ENCODE measurements at places on chromosomes 12 and 14.
A peak's percentile ranks its signal among the peaks of the same experiment; 100 is the strongest.

- DNase-seq, result no peak
These were observed 138.2 kb upstream of the PWP1 start for GRCh38 chr12:107547389-107547788.

GRCh38 chr12:41418586-41418985 lies 230.5 kb downstream of the PDZRN4 start:
- DNase-seq, result no peak

- DNase-seq, result no peak
These were observed 34.1 kb upstream of the TUBA1C start for GRCh38 chr12:49230805-49231194.

- DNase-seq, result no peak
These were observed 91.4 kb downstream of the DRAM1 start for GRCh38 chr12:101968770-101969169.

- no peak for DNase-seq
These were observed 319.2 kb downstream of the DPF3 start for GRCh38 chr14:72574715-72575114.

DNA sequence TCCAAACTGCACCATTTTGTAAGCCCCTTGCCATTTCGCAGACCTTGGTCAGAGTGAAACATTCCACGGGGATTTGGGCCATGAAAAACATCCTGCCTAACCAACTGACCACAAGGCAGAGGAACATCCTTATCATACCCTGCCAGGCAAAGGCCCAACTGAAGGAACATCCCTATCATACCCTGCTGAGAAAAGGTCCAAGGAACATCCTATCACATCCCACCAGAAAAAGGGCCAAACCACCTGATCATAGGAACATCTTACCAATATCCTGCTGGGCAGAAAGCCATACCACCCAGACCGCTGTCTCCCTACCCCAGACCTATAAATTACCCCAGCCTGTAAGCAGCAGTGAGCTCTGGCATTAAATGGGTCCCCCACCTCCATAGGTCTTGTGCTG lies 19.4 kb upstream of the LRRC9 start:
- DNase-seq, result no peak

DNA sequence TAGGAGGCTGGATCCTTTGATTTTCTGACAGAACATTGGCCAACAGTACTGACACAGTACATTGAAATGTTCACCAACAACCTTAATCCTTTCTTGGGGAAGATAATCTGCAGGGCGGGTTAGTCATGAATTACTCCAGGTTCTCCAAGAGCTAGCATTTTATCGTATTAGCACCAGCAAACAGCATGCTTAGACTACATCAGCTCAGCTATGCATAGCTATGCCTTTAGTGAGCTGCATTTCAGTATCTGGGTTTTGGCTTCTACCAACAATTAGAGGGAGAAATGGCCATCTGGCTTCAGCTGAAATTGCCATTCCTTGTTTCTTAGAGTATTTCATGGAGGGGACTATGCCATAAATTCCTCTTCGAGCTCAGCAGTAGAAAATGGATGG lies 33.8 kb downstream of the SAMD4A start:
- DNase-seq, result no peak

DNA sequence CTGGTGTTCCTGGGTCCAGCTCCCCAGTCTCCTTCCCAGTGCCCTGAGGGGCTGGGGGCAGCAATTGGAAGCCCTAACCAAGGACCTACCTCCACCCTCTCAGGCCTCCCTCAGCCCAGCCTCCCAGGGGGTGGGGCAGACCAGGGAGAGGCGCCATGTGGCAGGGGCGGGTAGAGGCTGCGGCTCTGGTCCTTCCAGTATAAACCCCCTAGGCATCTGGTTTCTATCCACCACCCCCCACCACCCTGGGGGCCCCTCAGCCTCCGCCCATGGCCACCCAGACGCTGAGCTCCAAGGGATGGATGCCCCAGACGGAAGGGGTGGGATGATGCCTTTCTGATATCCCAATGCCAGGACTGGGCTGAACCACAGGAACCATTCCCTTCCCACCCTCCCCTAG lies 2.8 kb upstream of the SP7 start:
- no peak for DNase-seq

GRCh38 chr14:103546652-103547454 lies 15.6 kb downstream of the BAG5 start:
- peak; percentile 40 for DNase-seq

GRCh38 chr12:56037161-56037560 lies 4.6 kb upstream of the RPS26 start:
- no peak for DNase-seq

GRCh38 chr14:70655110-70655826 lies 13.6 kb downstream of the TTC9 start:
- DNase-seq, result peak; percentile 19

- no peak for DNase-seq
These were observed 669.0 kb upstream of the FOXG1 start for GRCh38 chr14:28097585-28097984.

DNA sequence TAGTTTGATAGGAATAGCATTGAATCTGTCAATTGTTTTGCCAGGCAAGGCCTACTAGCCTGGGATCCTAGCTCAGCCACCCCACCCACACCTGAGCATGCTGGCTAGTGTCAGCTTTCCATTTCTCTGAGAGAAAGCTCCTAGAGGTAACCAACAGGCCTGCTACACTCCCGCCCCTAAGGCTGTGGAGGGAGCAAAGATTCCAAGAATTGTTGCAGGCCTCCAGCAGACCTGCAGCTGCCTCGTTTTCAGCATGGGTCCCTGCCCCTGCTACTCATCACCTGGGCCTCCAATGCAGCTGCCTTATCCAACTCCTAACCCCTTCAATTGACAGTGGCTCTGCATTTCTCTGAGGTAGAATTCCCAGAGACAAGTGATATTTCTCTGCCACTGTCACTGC lies 852.4 kb upstream of the MDGA2 start:
- no peak for DNase-seq

- DNase-seq, result no peak
These were observed 43.7 kb downstream of the HSPB8 start for GRCh38 chr12:119222222-119222951.

DNA sequence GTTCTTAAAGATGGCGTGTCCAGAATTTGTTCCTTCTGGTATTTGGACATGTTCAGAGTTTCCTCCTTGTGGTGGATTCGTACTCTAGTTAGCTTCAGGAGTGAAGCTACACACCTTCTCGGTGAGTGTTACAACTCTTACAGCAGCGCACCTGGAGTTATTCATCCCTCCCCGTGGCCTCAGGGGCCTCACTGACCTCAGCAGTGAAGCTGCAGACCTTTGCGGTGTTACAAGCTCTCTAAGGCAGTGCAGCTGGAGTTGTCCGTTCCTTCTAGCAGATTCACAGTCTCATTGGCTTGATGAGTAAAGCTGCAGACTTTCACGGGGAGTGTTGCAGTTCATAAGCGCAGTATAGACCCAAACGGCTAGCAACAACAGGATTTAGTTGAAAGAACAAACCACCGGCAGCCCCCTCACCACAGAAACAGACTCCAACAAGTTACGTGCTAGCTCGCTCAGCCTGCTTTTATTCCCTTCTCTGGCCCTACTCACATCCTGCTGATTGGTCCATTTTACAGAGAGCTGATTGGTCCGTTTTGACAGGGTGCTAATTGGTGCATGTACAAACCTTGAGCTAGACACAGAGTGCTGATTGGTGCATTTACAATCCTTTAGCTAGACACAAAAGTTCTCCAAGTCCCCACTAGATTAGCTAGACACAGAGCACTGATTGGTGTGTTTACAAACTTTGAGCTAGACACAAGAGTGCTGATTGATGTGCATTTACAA lies 4.5 kb upstream of the CDKN3 start:
- no peak for DNase-seq

- no peak for DNase-seq
These were observed 1.3 kb upstream of the TGM1 start for GRCh38 chr14:24264298-24264697.

GRCh38 chr12:109057376-109057775 lies 5.0 kb downstream of the USP30 start:
- DNase-seq, result no peak

DNA sequence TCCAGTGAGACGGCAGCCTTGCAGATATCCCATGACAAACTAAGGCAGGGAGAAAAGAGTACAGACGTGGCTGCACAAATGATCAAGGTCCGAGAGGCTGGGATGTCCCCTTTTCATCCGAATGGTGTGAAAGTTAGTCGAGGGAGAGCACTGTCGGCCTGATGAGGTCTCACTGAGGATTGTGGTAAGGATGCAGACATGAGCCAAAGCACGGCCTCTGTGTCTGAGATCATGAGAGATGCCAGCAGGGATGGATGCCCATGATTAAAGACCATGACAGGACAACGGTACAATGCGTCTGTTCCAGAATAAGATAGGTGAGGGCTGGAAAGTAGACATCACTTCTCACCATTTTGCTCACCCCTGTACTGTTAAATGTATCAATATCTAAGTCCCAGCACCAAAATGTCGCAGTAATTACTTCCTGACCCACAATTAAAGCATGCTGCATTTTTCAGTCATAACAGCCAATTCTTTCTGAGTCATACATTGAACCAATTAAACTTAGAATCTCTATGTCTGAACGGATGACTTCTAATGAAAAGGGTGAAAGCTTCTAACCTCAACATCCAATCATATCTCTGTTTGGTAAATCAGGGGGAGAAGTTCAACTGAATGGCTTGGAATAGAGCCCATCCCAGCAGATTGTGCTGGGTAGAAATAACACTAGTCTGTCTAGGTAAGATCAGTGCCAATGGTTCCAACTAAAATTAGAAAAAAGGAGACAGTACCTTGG lies 249.6 kb upstream of the SOX5 start:
- DNase-seq, result no peak

DNA sequence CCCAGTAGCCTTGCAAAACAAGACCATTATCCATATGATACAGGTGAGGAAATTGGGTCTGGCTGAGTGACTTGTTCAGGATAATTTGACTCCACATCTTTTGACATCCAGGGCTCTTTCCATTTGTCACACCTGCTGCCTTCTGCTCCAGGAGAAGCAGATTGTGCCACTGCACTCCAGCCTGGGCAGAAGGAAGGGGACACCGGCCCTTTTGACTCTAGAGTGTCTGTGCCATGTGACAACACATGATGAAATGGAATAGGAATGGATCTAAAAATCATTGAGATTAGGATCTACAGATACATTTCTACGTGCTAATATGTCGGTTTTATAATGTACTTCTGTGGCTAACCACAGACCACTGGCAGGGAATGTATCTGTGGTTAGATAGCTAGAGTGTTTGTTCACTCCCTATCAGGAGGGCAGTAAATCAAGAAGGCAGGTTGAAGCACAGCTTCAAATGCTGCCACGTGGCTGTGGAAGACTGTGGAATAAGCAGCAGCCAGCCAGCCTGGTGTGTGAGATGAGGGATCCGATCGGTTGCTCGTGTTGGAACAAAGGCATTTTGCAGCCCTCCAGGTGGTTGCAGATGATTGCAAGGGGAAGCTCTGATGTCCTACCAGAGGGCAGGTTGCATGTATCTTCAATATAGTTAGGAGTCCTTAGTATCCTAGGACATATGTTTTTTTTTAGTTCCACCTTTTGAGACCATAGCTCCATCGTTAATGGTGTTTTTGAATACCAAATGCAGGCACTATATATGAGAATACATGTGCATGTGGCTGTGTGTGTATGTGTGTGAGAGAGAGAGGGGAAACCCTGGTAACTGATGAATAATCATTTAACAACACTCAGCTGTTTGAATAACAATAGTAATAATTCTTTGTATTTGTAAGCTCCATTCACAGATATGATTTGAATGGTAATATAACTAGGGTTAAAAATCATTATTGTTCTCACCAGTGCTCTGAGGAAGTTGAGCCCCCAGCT lies 28.6 kb downstream of the EML1 start:
- no peak for DNase-seq

GRCh38 chr14:93462479-93462878 lies 31.7 kb downstream of the UNC79 start:
- DNase-seq, result no peak

GRCh38 chr14:22105006-22105623 lies 431.5 kb upstream of the OR4E1 start:
- DNase-seq, result no peak

- DNase-seq, result no peak
These were observed 1216.4 kb upstream of the USP15 start for GRCh38 chr12:61043838-61044237.

DNA sequence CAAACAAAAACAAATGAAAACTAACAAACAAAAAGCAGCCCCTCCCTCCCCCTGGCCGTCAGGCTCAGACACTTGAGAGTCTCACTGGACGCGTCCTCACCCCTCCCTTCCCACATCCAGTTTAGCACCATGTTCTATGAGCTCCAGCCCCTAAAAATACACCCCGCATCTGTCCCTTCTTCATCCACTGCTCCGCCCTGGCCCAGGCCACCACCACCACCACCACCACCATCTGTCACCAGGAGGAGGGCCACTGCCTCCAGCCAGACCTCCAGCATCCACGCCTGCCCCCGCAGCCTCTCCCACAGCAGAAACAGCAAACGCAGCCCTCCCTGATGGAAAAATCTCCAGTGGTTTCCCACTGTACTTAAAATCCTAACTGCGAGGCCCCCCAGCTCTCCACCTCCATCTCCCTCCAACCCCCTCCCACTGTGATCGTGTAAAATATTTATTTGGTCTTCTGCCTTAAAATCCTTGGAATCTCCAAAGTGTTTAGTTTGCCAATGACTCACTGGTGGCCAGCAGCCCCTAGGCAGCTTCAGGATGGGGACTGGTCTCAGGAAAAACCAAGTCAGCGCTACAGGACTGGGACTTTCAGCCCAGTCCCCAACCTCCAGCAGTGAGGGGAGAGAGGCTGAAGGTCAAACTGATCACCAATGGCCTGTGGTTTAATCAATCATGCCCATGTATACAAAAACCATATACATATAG lies 95.1 kb downstream of the SCARB1 start:
- DNase-seq, result no peak

- DNase-seq, result peak; percentile 74
These were observed 100.7 kb downstream of the C2CD5 start for GRCh38 chr12:22443379-22444316.

DNA sequence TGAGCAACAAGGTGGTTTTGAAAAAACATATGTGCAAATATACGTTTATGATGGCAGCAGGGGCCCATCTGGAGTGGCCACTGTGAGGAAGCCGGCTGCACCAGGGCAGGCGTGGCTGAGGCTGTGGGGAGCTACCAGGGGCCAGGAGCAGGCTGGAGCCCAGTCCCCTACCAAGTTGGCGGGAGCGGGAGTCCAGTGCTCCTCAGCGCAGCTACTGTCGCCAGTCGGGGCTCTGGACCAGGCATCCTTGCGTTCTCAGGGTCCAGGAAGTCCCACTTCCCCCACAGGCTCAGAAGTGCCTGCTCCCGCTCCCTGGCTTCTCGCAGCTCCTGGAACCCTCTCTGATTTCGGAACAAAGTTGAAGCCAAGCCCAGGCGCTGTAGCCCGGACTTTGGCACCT lies 1377.5 kb upstream of the FLRT2 start:
- DNase-seq, result no peak

GRCh38 chr12:39372929-39373328 lies 70.0 kb downstream of the KIF21A start:
- DNase-seq, result peak; percentile 71

- DNase-seq, result no peak
These were observed 465.7 kb downstream of the NOVA1 start for GRCh38 chr14:26132061-26132645.

GRCh38 chr12:110371408-110372055 lies 32.0 kb downstream of the ANAPC7 start:
- no peak for DNase-seq
